ENCODE measurements at places on chromosomes 6 and 20.
A peak's percentile ranks its signal among the peaks of the same experiment; 100 is the strongest.

DNA sequence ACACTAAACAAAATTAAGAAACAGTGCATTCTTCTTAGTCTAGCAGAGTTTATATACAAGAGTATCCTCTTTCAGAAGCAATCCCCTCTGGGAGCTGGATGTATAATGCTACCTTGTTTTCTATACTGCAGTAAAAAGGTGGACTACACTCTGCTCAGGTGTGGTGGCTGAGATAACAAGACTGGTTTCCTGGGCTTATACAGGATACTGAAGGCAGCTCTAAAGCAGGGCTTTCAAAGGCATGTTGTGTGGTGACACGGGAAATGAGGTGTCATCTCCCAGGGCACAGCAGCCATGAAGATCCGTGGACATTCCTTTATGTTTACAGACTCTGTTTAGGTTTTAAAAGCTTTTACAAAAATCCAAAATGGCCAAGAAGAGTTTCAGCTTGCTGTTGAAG is 136.7 kb downstream of the MAP3K4 start:
- no peak for DNase-seq

DNA sequence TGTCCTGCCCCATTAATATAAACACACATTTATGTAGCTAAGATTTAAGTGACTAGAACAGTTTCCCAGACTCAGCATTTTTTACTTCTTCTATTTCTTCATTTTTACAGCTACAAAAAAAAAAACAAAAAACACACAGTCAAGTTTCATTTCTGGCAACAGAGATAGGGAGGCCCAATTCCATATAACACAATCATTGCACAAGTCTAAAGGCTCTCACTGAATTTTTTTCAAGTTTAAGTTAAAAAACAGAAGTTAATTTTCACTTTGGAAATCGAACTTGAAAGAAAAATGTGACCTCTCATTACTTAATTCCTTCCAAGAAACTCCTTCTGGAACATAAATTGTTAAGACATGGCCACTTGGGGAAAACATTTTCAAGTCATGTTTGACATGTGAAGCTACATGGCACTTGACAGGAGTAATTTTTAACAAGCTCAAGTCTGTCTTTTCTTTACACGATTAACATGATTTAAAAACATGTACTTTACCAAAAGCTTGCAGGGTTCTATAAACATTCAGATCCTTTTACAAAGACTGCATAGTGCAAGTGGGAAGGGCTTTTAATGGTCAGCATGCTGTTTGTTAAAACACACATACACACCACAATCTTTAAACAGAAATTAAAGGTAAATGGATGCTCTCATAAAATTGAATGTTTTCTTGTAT is 100.1 kb upstream of the CCDC28A start:
- no peak for DNase-seq

GRCh38 chr6:137861550-137862337 is 5.3 kb upstream of the TNFAIP3 start:
- DNase-seq: no peak

DNA sequence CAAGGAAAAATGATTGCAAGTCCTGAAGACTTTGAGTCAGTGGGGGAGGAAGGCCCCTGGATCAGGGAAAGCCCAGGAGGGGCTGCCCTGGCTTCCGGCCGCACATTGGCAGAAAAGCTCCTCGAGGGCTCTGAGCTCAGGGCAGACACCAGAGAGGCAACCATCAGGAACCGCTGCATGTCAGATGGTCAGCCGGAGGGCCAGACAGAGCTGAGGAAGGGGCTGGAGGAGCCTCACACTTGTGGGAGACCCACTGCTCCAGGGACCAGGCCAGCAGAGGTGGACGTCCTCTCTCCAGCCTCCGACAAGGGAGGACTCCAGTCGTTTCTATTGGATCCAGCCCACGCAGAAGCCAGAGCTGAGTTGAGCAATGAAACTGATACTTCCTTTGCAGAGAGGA is 30.2 kb upstream of the AAR2 start:
- DNase-seq: no peak

GRCh38 chr6:157656437-157656997 is 166.5 kb upstream of the SNX9 start:
- no peak for DNase-seq

- DNase-seq: no peak
Measured at GRCh38 chr6:157335829-157336228, 12.5 kb upstream of the TMEM242 start.

GRCh38 chr6:163397326-163397725 is 17.2 kb upstream of the QKI start:
- DNase-seq: no peak

- no peak for DNase-seq
Measured at GRCh38 chr6:119643876-119644275, 294.3 kb upstream of the MAN1A1 start.

DNA sequence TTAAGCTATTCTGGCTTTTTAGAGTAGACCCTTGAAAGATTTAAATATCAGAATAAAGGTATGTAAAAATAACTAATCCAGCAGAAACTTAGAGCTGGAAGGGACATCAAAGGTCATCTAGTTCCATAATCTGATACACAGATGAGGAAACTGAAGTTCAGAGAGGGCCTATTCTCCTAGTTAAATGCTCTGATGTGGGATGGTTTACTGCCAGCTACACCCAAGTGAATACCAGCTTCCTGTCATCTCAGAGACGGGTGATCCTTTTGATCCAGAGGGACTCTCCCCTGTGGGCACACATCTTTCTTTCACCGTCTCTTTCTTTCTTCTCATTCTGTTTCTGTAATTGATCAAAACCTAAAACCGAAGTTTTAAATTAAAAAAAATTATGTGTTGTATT is 94.1 kb downstream of the MAN1A1 start:
- no peak for DNase-seq

GRCh38 chr6:40124924-40125323 is 190.7 kb upstream of the MOCS1 start:
- DNase-seq: no peak

GRCh38 chr20:5987383-5987782 is 36.9 kb downstream of the MCM8 start:
- DNase-seq: no peak

GRCh38 chr20:34736106-34736735 is 32.1 kb downstream of the TP53INP2 start:
- DNase-seq: no peak

- no peak for DNase-seq
Measured at GRCh38 chr6:25963426-25964123, 973 bp downstream of the TRIM38 start.

GRCh38 chr6:141552463-141552862 is 580.3 kb upstream of the GJE1 start:
- DNase-seq: no peak

GRCh38 chr6:33273924-33274902 is 2.3 kb downstream of the RPS18 start:
- no peak for DNase-seq

GRCh38 chr6:55776113-55776512 is 99.3 kb downstream of the BMP5 start:
- no peak for DNase-seq

DNA sequence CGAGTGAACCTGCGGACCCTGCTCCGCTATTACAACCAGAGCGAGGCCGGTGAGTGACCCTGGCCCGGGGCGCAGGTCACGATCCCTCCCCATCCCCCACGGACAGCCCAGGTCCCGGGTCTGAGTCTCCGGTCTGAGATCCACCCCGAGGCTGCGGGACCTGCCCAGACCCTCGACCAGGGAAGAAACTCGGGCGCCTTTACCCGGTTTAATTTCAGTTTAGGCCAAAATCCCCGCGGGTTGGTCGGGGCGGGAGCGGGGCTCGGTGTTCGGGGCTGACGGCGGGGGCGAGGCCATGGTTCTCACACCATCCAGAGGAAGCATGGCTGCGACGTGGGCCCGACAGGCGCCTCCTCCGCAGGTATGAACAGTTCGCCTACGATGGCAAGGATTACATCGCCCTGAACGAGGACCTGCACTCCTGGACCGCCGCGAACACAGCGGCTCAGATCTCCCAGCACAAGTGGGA is 46.9 kb upstream of the TRIM26 start:
- peak; percentile 11 for DNase-seq

DNA sequence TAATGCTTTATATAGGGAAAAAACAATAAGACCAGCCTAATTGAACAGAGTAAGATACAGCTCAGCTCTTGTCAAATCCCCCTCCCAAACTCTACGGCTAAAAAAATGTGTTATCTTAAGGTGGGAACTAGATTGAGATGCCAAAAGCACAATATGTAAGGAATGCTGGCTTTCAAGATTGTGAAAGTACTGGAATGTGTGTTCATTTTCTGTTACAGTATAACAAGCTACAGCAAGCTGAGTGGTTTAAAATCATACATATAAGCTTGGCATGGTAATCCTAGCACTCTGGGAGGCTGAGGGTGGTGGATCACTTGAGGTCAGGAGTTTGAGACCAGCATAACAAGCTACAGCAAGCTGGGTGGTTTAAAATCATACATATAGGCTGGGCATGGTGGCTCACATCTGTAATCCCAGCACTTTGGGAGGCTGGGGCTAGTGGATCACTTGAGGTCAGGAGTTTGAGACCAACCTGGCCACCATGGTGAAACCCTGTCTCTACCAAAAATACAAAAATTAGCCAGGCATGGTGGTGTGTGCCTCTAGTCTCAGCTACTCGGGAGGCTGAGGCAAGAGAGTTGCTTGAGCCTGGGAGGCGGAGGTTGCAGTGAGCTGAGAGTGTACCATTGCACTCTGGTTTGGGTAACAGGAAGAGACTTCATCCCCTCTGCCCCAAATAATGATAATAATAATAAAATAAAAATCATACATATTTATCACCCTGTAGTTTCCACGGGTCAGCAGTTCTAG is 297.7 kb downstream of the DOK5 start:
- DNase-seq: no peak

GRCh38 chr6:53603386-53604116 is 58.6 kb upstream of the GCLC start:
- no peak for DNase-seq

- DNase-seq: no peak
Measured at GRCh38 chr20:2616634-2617033, 35.8 kb upstream of the NOP56 start.

DNA sequence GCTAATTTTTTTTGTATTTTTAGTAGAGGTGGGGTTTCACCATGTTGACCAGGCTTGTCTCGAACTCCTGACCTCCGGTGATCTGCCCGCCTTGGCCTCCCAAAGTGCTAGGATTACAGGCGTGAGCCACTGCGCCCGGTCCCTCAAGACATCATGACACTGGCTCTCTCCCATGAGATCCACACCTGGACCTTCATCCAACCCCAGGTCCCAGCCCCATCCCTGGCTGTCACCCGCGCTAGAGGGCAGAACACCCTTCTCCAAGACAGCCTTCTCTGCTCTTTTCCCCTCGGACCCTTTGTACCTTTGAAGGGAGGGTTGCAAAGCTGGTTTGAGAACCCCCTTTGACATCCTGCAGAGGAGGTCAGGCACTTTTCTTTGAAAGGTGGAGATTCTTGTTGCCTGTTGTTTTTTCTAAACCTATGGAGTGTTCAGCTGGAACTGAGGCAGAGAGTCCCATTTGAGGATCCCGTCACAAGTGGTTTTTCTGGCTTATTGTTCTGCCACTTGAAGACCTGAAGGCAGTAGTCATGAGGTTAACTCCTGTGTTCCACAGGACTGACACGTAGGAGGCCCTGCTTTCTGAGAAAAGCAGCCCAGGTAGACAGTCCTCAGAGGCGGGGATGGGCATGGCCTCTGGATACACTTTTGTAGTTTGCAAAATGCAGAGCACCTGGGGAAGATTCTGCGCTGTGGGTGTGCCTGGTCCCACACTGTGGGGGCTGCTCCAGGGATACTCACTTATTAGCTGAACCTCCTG is 171.1 kb upstream of the SNX9 start:
- no peak for DNase-seq

- no peak for DNase-seq
Measured at GRCh38 chr20:35451295-35451694, 4.1 kb upstream of the CEP250 start.

DNA sequence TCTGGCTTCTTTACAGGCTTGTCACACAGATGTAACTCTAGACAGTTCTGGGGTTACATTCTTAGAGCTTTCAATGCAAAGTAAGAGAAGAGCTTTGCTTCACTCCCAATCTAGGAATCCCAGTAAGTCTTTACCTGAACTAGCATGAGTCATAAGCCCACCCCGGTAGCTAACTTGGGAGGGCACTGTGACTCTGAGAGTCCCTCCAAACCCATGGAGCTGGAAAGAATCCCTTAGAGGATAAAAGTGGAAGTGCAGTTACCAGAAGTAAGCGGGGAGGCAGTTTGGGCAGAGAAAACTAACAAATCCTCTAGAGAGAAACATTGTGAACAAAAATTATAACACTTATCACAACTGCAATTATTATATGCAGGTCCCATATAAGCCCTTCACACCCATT is 84.0 kb upstream of the SMLR1 start:
- no peak for DNase-seq

GRCh38 chr20:24816431-24816830 is 132.6 kb upstream of the CST7 start:
- DNase-seq: no peak

GRCh38 chr6:165891320-165891719 is 228.3 kb upstream of the PDE10A start:
- no peak for DNase-seq
